ENCODE measurements at places on chromosomes 5 and 9. TPM values are rescaled to one million over a fixed set of nuclear protein-coding genes. Genes with fewer than 3 reads are reported as not detected.

DNA sequence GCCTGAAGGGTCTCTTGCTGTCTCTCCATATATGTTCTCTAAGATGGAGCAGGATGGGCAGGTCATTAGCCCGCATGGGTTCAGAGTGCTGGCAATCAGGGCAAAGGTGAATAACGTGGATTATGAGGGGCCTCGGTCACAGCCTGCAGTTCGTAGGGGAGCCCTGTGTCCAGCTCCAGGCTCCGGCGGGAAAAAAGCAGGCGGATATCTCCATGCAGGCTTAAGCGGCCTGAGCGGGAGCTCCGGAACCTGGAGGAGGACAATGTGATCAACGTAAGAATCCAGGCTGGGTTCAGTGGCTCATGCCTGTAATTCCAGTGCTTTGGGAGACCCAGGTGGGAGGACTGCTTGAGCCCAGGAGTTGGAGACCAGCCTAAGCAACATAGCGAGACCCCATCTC, 2.2 kb upstream of the STOML2 start:
- DNase-seq, result no peak

- no peak for DNase-seq
Measured at GRCh38 chr9:111904891-111905291, 8.3 kb downstream of the UGCG start.

DNA sequence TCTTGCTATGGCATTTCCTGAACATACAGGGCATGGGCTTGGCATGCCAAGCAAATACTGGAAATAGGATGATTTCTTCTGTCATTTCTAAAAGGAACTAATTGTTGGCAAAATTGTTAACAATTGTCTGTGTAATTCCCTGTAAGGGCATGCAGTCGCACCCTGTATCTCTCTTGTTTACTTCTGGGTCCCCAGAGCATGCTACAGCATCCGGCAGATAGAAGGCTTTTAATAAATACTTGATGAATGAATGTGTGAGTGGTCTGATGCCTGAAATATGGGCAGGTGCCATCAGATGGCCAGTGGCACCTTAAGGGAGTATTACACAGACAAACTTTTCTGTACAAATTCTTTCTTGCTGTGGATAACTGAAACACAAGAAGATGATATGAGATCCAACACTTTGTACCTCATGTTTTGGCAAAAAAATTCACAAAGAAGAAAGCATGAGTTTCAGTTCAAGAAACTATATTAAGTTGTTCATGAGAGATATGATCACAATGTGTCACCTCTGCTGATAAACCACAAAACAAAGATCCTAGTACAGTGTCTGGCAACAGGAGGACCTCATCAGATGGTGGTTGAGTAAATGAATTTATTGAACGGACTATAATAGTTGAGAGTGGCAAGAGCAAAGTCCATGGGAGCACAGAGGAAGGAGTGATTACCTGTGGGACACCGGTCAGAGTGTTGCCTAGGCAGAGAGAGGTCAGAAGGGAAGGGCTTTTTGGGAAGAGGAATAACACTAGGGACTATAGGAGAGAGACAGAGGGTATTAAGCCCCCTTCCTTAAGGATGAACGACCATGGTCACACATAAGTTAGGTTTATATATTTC, 194.2 kb downstream of the ATP10B start:
- no peak for DNase-seq

The PTGES gene
- total RNA-seq, result 30.9 TPM

DNA sequence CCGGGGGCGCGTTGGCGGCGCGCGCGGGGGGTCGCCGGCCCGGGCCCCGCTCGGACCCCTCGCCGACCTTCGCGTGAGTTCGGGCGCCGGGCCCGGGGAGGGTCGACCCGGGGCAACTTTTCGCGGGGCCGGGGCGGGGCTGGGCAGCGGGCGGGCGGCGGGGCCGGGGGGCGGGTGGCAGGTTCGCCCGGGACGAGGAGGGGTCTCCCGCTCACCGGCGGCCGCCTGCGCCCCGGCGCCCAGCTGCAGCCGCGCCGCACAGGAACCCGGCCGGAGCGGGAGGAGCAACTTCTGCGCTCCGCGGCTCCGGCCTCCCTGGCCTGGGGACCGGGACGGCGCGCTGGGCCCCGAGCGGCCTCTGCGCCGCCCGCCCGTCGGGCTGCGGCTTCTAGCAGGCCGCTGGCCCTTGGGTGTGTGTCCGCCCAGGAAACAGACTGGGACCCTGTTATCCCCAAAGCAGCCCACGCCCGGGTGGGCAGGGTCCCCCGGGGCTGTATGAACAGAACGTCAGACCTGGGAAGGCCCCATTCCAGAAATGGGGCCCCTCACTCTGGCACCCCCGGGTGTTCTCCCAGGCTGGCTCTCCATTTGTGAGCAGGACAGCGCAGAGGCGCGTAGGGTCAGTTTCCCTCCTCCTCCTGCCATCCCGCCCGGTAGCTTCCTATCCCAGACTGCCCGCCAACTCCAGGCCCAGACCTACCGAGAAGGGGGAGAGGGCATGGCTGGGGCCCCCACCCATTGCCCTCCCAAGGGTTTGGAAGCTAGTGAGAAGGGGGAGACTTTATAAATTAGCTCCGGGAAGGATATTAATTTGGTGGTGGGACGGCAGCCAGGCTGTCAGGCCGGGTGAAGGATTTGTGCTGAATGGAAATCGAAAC, 708 bp downstream of the RXRA start:
- peak; percentile 38 for DNase-seq

The BRD8 gene
- 314 TPM for total RNA-seq

DNA sequence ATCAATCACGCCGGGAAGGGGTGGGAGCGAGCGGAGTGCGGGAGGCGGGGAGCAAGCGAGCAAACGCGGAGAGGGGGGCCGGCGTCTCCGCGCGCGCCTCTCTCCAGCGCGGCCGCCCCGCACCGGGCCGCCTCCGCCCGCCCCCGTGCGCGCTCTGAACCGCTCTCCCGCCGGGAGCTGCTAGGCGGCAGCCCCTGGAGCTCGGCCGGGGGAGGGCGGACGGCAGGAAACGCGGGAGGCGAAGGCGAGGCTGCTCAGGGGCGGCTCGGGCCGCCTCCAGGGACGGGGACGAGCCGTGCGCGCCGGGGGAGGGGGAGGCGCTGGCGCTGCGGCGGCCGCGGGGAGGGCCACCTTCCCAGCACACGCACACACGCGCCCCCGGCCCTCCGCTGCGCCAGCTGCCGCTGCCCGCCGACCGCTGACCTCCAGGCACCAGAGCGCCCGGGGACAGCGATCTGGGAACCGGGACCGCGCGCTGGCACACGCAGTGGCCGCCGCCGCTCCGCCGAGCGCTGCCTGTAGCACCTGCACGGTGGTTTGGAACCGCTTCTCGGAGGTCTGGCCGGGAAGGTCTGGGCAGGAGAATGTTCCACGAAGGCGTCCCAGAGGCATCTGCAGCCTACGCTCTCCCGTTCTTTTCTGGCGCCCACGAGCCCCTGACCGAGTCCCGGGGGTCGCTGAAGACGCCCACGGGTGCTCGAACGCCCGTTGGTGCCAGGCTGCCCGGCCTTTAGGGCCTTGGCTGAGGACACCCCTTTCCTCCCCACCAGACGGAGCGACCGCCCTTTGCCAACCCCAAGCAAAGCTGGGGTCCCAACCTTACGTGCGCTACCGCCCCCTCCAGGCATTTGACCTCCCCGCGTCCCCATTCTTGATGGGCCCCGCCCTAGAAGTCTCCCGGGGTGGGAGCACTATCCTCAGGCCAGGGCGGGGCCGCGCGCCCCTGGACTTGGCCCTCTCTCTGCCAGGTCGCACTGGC, at the start of gene GABBR2:
GABBR2 (minus strand) TSS at position 3 of the 979 bp plus-strand sequence. CDS start 198 bp downstream, outside the sequence.
- DNase-seq, result no peak

- DNase-seq, result peak; percentile 9
Measured at GRCh38 chr5:15573590-15573989, 73.6 kb downstream of the FBXL7 start.
